Stimulated activated CD4-positive, alpha-beta T cell treated with anti-CD3 and anti-CD28 coated beads, TNF-alpha, amount 100 ng/mL, for 1 hour (primary cell): ENCODE measurements at places on chromosomes 12 and 14.
A peak's percentile ranks its signal among the peaks of the same experiment; 100 is the strongest.

DNA sequence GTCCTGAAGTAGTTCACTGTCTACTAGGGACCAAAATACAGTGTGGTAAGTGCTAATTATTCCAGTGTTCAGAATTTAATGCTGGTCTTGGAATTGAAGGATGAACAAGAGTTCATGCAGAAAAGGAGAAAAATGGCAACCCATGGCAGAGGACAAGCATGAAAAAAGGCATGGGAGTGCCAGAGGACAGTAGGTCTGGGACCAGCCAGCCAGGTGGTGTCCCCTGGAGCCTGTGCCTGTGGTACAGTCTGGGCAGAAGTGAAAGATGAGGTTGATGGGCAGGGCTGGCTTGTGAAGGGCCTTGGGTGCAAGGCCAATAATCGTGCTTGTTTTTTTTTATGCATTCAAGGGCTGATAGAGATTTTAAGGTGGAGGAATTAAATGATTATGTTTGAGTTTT lies 21.0 kb downstream of the C12orf75 start:
- DNase-seq, result no peak

DNA sequence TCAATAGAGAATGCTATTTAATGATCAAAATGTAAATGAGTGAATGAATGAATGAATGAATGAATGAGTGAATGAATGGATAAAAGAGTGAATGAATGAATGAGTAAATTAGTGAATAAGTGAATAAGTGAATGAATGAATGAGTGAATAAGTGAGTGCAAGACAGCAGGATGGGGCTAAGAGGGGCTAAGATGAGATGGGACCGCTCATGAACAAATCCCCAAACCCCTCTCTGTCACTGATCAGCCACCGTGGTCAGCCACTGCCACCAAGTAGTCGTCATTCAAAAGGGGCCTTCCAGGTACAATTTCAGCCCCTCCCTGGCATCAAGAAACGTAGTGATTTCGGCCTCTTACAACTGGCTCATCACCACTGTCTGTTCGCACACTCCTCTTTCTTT lies 79.2 kb downstream of the BCL11B start:
- DNase-seq, result no peak

- DNase-seq, result no peak
These were observed 212.8 kb upstream of the SYT1 start for GRCh38 chr12:78651755-78652154.

DNA sequence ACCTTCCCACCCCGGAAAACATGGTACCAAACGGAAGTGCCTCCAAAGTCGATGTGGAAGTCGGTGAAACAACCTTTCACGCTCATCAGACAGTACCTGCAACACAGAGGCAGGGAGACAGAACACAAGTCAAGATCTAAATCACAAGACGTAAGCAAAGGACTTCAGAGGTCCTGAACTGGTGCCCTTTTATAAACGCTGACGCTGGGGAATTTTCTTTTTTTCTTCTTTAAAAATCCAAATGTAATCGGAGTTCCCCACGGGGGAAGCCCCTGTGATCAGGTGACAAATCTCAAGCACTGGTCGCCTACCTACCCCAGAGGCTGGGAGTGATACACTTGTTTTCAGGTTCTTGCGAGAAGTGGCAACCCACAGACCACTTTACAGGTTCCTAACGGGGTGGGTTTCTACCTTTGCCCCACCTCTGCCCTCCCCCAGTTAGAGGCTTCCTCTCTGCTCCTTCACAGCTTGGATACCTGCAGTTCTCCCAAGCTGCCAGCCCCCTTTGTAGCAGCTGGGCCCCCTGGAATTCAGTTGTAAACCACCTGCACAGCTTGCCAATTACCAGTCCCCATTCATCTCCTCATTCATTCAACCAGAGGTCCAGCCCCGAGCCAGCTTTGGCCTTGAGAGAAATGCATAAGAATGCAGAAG lies 46.2 kb downstream of the KDM2B start:
- DNase-seq, result peak; percentile 40

DNA sequence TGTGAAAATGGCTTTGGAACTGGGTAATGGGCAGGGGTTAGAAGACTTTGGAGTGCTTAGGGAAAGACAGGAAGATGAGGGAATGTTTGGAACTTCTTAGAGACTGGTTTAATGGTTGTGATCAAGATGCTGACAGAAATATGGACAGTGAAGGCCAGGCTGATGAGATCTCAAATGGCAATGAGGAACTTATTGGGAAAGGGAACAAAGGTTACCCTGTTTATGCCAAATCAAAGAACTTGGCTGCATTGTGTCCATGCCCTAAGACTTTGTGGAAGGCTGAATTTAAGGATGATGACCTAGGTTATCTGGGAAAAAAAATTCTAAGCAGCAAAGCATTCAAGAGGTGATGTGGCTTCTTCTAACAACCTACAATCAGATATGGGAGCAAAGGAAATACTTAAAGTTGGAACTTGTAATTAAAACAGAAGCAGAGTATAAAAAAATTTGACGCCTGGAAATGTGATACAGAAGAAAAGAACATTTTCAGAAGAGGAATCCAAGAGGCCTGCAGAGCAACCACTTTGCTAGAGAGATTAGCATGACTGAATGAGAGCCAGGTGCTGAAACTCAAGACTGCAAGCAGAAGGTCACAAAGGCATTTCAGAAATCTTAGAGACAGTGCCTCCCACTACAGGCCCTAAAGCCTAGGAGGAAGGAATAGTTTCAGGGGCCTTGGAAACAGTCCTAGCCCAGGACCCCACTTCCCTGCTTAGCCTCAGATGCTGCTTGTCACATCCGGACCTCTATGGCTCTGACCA lies 65.6 kb upstream of the FLRT2 start:
- no peak for DNase-seq

GRCh38 chr12:43945983-43946382 lies 110.1 kb downstream of the TMEM117 start:
- no peak for DNase-seq

DNA sequence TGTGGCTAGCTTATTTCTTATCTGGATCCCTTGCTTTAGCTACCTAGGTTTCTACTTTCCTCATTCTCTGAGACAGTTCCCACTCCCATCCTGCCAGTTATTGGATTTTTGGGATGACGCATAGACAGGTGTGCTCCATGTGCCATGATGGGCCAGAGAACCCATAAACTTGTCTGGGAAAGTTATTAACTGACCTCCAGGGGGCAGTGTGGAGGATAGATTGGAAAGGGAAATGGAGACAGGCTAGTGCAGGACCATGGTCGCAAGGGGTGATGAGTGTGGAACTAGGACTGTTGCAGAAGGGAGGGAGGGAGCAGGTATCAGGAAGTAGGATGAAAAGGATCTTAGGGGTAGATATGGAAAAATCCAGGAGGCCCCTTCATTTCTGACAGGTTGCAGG lies 80.3 kb downstream of the ESRRB start:
- no peak for DNase-seq

DNA sequence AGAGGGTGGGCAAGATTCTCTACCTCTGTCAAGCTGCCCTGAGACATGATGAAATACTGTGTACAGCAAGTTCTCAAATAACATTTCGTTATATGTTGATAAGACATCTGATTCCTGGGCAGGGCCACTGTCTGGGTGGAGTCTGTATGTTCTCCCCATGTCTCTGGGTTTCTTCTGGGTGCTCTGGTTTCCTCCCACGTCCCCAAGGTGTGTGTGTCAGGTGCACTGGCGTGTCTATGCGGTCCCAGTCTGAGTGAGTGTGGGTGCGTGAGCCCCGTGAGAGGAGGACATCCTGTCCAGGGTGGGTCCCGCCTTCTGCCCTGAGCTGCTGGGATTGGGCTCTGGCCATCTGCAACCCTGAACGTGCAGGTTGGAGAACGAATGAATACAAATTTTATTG lies 29.6 kb downstream of the KCTD10 start:
- no peak for DNase-seq

GRCh38 chr12:7948589-7949260 lies 12.7 kb upstream of the SLC2A3 start:
- DNase-seq, result no peak

DNA sequence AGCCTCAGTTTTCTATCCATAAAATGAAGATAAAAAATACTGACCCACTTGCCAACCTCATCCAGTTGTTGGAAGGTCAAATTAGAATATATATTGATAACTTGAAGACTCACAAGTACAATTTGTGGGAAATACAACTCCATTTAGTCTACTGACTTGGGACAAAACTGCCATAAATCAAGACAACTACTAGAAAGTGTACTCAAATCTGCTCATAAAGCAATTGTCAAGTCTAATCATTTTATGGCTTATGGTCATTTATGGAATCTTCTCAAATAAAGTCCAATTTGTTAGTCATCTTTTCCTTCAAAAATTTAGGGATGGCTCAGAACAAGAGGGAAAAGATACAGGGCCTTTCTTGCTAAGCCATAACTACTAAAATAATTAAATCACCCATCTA lies 7.0 kb downstream of the BTG1 start:
- no peak for DNase-seq

DNA sequence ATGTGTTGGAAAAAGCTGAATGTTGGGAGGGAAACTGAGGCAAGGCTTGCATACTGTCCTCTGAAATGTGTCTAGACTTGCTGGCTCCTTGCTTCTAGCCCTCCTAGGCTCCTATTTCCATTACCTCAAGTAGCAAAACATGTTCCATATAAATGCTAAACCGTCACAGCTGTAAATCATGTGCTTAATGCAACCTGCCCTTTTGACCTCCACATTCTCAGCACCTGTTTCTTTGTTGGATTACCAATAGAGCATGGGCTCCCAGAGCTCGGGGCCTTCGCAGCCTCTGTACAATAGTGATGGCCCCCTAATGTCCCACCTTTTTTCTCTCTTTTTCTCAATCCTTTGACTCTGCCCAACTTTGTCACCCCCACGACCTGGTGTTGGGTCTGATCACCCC lies 23.3 kb downstream of the RERGL start:
- DNase-seq, result no peak

GRCh38 chr12:14417715-14418114 lies 52.2 kb downstream of the ATF7IP start:
- DNase-seq, result no peak

GRCh38 chr14:50808053-50808452 lies 22.9 kb downstream of the NIN start:
- DNase-seq, result no peak
